Stimulated activated CD8-positive, alpha-beta memory T cell treated with anti-CD3 and anti-CD28 coated beads, Interleukin-12 subunit alpha, Interleukin-12 subunit beta, amount 100 ng/mL, for 1 hour (primary cell): ENCODE measurements at places on chromosomes 12 and 14.

- no peak for DNase-seq
Measured at GRCh38 chr14:95683793-95684192, 2.4 kb upstream of the TCL1B start.

GRCh38 chr14:86902176-86902950 lies 1090.6 kb downstream of the GALC start:
- no peak for DNase-seq

DNA sequence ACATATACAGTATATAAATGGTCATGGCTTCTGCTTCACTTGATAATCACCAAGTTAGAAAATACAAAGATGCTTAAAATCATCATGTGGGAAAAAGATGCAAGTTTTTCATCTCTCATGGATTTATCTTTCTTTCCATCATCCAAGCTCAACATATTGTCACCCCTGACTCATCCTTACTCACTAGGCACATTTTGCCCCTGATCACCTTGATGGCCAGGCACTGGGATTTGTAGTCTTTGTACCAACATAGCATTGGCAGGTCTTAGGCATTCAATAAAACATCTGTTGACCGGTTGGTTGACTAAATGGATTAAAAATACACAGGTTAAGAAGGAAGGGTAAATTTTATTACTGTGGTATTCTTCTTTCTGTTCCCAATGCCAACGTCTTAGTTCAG lies 28.1 kb downstream of the KLHDC2 start:
- no peak for DNase-seq

DNA sequence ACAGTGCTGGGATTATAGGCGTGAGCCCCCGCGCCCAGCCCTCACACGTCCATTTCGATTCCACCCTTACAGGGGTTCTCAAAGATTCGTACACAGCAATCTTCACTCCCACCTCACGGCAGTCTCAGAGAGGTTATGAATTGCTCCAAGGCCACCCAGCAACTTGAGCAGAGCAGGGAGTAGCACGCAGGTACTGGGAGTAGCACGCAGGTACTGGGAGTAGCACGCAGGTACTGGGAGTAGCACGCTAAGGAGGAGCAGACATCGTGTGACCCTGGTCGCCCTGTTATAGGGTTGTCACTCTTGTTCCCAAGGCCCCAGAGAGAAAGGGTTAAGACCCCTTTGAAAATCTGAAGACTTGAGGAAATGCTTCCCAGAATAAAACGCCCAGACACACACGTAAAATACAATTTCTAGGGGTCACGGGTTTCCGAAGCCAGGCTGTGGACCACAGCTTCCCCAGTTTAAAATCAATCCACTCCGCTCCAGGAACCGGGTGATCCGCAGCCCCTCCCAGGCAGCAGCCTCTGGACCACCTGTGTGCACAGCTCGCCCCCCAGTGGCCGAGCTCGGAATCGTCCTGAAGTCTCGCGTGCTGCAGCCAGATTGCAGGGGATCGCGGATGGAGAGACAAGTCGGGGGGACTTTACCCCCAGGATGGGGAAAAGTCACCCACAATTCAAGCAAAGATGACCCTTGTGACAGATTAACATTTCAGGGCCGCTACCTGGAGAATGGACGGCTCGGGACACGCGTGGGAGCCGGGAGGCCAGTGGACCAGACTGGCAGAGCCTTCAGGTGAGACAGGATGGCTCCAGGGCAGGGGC lies 92.0 kb downstream of the SCARB1 start:
- peak; percentile 69 for DNase-seq

GRCh38 chr12:16323010-16323409 lies 24.4 kb upstream of the MGST1 start:
- no peak for DNase-seq

DNA sequence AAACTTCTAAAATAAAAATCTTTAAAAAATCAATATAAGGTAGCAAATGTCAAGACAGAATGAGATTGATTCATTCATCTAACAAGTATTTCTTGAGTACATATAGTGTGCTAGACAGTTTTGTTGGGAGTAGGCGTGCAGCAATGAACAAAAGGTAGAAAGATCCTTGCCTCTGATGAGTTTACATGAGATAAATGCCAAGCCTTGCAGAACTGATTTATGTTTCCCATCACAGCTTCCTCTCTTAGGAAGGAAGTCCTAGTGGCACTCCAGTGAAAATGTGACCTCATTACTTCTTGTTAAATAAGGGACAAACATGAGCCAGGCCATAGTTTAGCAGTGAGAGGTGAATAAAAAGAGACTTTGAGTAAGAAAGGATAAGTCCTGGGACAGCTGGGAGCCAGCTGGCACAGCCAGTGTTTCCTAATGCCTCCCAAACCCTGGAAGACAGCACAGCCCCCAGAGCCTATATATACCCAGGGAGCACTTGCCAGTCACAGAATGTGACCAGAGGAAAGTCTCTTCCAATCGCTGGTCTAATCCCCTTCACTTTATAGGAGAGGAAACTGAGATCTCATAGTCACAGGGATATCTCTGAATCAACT lies 4.7 kb upstream of the COCH start:
- DNase-seq: no peak

GRCh38 chr12:124764870-124765580 lies 98.6 kb downstream of the SCARB1 start:
- DNase-seq: no peak

GRCh38 chr12:113310489-113310888 lies 24.4 kb downstream of the SLC8B1 start:
- no peak for DNase-seq

DNA sequence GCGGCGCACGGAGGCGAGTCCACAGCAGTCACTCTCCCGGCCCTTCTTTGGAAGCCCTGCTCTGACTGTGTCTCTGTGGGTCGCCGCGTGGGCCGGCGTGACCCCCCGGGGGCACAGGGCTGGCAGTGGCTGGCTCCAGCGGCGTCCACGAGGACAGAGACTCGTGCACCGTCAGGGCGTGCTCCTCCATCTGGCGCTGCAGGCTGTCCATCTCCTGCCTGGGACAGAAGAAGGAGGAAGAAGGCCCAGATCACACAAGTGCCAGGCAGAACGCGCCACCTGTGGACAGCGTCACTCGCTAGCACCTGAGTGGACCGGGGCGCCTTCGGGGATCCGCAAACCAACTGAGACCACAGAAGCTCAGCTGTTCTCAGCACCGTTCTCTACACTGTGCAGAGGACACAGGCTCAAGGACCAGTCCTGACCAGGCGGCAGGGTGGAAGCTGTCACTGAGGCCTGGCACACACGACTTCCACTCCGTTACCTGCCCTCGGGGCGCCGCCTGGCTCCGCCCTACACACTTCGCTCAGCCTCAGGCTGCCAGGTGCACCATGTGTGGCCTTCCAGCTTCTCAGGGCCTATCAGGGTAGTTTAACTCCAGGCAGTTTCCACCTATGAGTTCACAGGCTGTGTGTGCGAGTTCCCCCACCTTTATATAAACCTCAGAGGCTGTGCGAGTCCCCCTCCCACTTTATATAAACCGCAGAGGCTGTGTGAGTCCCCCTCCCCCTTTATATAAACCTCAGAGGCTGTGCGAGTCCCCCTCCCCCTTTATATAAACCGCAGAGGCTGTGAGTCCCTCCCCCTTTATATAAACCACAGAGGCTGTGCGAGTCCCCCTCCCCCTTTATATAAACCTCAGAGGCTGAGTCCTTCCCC lies 11.7 kb upstream of the ANKLE2 start:
- no peak for DNase-seq

DNA sequence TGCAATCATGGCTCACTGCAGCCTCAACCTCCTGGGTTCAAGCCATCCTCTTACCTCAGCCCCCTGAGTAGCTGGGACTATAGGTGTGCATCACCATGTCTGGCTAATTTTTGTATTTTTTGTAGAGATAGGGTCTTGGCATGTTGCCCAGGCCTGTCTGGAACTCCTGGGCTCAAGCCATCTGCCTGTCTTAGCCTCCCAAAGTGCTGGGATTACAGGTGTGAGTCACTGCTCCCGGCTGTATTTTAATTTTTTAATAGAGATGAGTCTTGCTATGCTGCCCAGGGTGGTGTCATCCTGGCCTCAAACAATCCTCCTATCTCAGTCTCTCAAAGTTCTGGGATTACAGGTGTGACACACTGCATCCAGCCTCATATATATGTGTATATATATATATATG lies 31.7 kb upstream of the GPRC5A start:
- DNase-seq: no peak

DNA sequence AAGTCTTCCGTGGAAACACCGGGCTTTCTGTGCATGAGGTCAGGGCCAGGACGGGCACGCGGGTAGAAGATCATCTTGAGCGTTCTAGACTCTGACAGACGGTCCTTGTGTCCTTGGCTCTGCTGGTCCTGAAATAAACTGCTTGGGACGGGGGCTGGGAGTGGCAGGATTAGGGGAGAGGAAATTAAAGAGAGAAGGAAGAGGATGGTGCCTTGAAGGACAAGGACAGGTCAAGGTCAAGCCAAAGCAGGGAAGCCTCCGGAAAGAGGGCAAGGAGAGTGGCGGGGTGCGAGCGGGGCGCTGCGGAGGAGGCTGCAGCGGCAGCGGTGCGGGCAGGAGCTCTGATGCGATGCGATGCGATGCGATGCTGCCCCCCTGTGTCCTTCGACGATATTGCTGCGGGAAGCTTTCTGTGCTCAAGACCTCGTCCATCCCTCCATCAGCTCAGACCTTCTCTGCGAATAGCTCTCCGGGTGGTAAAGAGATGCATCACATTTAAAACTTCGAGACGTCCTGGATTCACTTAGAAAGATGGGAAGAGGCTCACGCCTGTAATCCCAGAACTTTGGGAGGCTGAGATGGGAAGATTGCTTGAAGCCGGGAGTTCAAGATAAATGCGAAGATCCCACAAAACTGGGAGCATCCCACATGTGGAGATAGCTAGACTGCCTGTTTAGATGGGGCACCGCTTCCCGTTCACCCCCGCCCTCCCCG lies 110.1 kb upstream of the TMEM132D start:
- no peak for DNase-seq

GRCh38 chr12:42450248-42450647 lies 124.3 kb downstream of the PPHLN1 start:
- no peak for DNase-seq

GRCh38 chr14:67934087-67934486 lies 114.5 kb downstream of the RAD51B start:
- no peak for DNase-seq

DNA sequence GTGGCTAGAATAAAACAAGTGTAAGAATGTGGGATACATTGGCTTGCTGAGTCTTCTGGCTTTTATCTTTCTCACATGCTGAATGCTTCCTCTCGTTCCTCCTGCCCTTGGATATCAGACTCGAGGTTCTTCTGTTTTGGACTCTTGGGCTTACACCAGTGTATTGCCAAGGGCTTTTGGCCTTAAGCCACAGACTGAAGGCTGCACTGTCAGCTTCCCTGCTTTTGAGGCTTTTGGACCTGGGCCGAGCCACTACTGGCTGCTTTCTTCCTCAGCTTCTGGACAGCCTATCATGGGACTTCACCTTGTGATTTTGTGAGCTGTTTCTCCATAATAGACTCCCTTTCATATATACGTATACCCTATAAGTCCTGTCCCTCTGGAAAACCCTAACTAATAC lies 300.9 kb upstream of the STXBP6 start:
- no peak for DNase-seq

DNA sequence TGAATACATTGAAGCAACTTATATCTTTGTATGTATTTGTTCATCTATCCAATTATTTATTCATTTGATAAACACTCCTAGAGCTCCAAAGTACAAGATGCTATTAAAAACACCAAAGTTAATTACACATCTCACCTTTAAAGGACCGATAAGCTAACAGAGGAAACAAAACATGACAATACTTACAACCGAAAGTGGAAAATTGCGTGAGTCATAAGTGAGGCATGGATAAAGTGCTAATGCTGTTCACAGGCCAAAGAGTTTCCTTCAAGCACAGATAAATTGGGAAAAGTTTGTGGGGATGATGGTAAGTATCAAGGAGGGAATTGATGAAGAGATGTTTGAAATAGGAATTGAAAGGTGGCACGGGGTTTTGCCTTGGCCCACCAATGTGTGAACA lies 172.8 kb upstream of the KITLG start:
- DNase-seq: no peak

GRCh38 chr12:99680276-99680675 lies 32.7 kb downstream of the GARIN6 start:
- DNase-seq: no peak

DNA sequence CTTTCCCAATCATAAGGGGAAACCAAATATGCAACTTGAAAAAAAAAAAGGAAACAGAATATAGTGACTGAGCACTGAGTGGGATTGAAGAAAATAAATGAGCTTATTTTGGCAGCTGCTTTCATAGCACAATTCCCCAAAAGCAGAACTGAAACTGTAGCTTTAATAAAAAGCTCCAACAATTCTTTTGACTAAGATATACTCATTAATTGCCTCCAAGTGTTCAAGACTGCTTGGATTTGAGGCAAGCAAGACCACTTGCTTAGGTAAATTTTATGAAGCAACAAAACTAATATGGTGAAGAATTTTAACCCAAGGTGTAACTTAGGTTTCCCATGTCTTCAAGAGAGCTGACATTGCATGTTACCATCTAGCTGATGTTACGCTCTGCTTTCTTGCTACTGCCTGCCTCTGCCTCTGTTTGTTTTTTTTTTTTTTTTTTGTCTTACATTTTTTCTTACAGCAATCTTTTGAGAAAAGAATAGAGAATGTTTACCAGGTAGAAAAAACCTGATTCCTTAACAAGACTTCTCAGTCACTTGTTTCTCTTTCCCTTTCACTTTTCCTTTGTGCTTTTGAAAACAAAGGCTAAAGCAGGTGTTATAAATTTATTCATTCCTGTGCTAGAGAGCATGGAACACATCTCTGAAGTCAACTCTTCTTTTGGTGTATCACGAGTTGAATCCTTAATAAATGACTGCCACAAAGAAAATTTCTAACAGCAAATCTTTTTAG lies 134.4 kb downstream of the BCAT1 start:
- no peak for DNase-seq

- DNase-seq: no peak
Measured at GRCh38 chr12:113207613-113208040, 13.6 kb upstream of the TPCN1 start.

- no peak for DNase-seq
Measured at GRCh38 chr14:100278702-100279101, 27.5 kb downstream of the SLC25A29 start.

- no peak for DNase-seq
Measured at GRCh38 chr12:104480012-104480411, 23.3 kb downstream of the CHST11 start.

GRCh38 chr12:43131301-43131700 lies 420.7 kb downstream of the ADAMTS20 start:
- no peak for DNase-seq

DNA sequence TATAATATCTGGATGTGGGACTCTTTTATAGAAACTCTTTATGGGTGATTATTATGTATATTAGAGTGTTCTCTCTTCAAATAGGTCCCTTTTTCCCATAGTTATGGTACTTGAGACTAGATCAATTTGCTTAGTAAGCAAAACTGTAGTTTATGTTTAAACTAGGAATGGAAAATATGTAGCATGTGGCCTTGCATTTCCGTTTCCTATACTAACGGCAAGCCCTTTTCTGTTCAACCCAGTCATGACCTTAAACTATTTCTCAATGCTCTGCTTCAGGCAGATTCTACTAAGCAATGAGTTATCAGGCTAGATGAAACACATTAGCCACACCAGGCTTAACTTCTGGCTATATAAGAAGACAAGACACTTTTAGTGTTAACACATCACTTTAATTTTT lies 84.6 kb downstream of the OTOGL start:
- no peak for DNase-seq
